MM.1S (cell line): ENCODE measurements at places on chromosomes 16 and 17.

- peaks cover 39% of the 10 kb centered on the region for H3K4me1 ChIP-seq
- no peaks in the 10 kb centered on the region for H3K27me3 ChIP-seq
- peak overlapping the region; percentile 98 for H3K27ac ChIP-seq
- peak overlapping the region; percentile 38 for H3K4me3 ChIP-seq
Observed at GRCh38 chr17:42579794-42580551, 2.4 kb upstream of the PSMC3IP start.

DNA sequence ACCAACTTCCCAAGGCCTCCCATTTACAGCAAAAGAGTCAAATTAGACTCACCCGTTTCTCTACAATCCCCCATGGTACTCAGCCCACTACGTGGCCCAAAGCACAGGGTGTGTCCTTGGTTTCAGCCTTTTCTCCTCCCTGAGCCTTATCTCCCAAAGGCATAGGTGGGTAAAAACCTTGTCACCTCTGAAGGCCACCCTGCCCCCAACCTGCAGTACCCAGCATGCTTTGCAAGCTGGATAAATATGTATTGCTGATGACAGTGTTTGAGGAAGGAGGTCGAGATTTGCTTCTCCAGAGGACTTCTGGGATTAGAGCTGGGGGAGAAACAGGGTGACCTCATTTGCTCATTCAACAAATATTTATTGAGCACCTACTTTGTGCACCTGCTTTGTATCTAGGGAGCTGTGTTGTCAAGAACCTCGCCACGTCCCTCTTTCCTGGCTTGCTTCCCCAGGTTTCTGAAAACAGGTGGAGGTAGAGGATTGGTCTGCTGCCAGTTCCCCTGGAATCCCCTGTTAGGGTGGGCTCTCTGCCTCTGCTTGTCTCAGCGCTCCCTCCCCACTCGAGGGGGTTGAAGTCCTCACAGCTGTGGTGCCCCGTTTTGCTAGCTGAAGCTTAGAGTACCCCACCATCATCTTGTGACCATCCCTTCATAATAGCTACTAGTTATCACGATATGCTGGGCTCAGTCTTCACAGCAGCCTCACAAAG is 3.0 kb downstream of the LASP1 start:
- H3K4me1 ChIP-seq: peaks cover 21% of the 10 kb centered on the region
- DNase-seq: no peak
- no peaks in the 10 kb centered on the region for H3K27me3 ChIP-seq
- no peak overlapping the region for H3K27ac ChIP-seq
- H3K4me3 ChIP-seq: no peak overlapping the region

DNA sequence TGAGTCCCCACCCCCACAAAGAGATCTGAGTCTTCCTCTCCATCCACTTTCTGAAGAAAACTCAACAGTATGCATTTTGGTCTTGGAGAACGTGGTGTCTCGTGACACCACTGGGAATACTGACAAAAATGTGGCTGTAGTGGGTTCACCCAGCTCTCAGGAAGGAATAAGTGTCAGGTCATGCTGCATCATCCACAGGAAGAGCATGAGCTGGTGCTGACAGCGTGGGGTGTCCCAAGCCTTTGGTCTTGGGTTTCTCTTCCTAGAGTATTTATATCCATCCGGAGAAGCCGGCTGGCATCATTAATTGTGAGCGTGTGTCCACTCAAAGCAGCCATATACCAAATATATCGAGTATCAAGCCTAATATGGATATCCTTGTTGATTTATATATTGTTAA is 55.9 kb downstream of the C17orf67 start:
- no peaks in the 10 kb centered on the region for H3K36me3 ChIP-seq
- no peak for DNase-seq
- no peaks in the 10 kb centered on the region for H3K27me3 ChIP-seq
- H3K4me1 ChIP-seq: peaks cover 31% of the 10 kb centered on the region
- no peak overlapping the region for H3K4me3 ChIP-seq

- H3K36me3 ChIP-seq: no peaks in the 10 kb centered on the region
- no peaks in the 10 kb centered on the region for H3K27me3 ChIP-seq
- no peak for DNase-seq
- no peaks in the 10 kb centered on the region for H3K4me1 ChIP-seq
- no peak overlapping the region for H3K4me3 ChIP-seq
Observed at GRCh38 chr17:29196769-29197515, 16.7 kb upstream of the MYO18A start.

GRCh38 chr16:48913384-48913783 is 303.4 kb upstream of the N4BP1 start:
- no peaks in the 10 kb centered on the region for H3K36me3 ChIP-seq
- no peaks in the 10 kb centered on the region for H3K27me3 ChIP-seq
- DNase-seq: no peak
- no peak overlapping the region for H3K4me3 ChIP-seq
- no peaks in the 10 kb centered on the region for H3K4me1 ChIP-seq

GRCh38 chr17:7441266-7441665 is 2.0 kb downstream of the FGF11 start:
- peaks cover 8% of the 10 kb centered on the region for H3K4me1 ChIP-seq
- no peaks in the 10 kb centered on the region for H3K36me3 ChIP-seq
- H3K4me3 ChIP-seq: no peak overlapping the region
- H3K27me3 ChIP-seq: peaks cover 79% of the 10 kb centered on the region
- no peak for DNase-seq

DNA sequence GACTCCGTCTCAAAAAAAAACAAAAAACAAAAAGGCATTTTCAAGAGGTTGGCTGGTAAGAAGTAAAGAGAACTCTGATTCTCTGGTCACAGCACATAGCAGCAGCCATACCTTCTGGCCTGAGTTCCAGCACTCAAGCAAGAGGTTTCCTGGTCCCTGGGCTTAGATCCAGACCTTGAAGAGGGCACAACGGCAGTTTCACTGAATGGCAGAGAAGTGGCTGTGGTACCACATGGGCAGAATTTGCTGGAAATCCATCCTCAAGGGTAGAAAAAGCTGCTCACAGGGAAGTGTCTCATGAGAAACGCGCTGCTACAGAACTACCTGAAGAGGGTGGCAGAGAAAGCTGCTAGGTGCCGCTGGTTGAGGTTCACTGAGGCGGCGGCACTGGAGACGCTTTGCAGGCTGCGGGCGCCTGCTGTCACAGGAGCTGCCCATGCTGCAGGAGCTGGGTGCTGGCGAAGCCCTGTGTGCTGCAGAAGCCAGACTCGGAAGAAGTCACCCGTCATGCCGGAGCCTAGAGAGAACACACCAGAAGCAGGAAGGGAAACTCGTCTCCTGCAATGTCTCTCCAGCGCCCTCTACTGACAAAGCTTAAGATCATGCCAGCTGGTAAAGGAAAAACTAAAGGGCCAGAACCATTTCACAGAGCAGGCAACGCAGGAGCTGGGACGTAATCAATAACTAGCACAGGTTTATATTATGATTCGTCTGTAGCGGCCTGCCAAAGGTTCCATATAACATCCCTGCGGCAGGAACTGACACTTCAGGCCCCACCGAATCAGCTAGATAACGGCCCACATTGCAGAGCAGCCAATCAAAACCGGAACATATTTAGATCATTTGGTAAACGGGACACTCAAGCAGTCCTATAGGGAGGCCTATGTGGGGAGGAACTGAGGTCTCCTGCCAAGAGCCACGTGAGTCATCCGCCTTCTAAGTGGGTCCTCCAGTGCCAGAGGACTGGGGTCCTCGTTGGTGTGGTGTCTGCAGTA is 5.4 kb upstream of the ZNF213 start:
- peak; percentile 87 for DNase-seq
- H3K27ac ChIP-seq: peak overlapping the region; percentile 20; the same call in 1 of the 2 replicates
- H3K27me3 ChIP-seq: no peaks in the 10 kb centered on the region
- peaks cover 2% of the 10 kb centered on the region for H3K4me1 ChIP-seq

DNA sequence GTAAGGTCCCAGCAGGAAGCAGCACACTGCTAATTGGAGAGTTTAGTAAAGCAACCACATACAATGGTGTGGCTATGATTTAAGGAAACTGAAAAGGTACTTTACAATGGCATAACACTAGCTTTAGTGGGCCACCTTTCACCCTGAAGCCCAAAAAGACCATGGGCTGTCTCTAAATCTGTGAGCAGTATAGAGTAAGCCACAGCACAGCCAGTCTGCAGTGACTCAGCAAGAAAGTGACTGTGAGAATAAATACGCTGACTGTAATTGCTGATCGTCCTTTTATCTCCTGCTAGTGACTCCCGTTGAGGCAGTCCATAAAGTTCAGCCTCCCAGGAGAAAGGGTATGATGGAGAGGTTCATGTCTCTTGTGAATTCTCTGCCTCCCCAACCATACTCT is 679.8 kb upstream of the KIF2B start:
- 0 out of 2 replicates have a peak overlapping the region, but pooled peaks have one; percentile 11 for H3K4me3 ChIP-seq
- H3K4me1 ChIP-seq: peaks cover 17% of the 10 kb centered on the region
- DNase-seq: peak; percentile 49
- no peak overlapping the region for H3K27ac ChIP-seq

DNA sequence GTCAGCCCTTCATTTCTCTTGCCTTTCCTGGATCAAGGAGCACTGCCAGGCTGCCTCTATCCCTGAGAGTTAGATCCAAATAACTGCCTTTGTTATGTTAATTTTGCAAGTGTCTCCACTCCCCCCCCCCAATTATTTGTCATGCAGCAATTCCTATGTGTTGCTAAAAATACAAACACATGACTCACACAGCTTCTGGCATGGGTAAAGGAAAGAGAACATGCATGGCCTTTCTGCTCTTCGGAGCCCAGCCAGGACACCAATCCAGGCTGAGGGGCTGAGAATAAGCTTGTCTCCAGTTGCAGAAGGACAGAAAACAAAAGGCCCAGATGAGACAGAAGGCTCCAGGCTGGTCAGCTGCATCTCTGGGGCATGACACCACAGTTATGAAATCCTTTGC is 148.0 kb upstream of the TNRC6C start:
- no peak overlapping the region for H3K27ac ChIP-seq
- H3K36me3 ChIP-seq: no peaks in the 10 kb centered on the region
- H3K4me3 ChIP-seq: no peak overlapping the region
- peaks cover 47% of the 10 kb centered on the region for H3K27me3 ChIP-seq
- no peak for DNase-seq
- no peaks in the 10 kb centered on the region for H3K4me1 ChIP-seq

- H3K27me3 ChIP-seq: peaks cover 21% of the 10 kb centered on the region
- H3K4me3 ChIP-seq: peak overlapping the region; percentile 74
- H3K27ac ChIP-seq: peak overlapping the region; percentile 50; the same call in 1 of the 2 replicates
Observed at GRCh38 chr17:67993998-67994361, 2.3 kb downstream of the C17orf58 start.

- H3K4me1 ChIP-seq: no peaks in the 10 kb centered on the region
- H3K27me3 ChIP-seq: peaks cover 83% of the 10 kb centered on the region
- H3K4me3 ChIP-seq: peak within 1 kb of the TSS; percentile 41
- DNase-seq: no peak
- H3K36me3 ChIP-seq: no peaks in the 10 kb centered on the region
Observed at GRCh38 chr17:45784293-45784740, at the start of gene CRHR1. CRHR1 (plus strand) TSS chr17:45784320; CDS start chr17:45784545, 225 bp downstream.

DNA sequence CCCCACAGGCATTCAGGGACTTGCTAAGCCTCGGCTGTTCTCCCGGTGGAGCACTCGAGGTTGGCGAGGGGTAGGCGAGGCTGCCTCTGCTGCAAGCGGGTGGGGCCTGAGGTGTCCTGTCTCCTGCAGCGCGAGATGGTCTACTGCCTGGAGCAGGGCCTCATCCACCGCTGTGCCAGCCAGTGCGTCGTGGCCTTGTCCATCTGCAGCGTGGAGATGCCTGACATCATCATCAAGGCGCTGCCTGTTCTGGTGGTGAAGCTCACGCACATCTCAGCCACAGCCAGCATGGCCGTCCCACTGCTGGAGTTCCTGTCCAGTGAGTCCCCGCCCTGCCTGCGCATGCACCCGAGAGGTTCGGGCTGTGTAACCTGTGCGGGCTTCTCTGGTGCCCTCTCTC is 26.3 kb downstream of the TSC2 start:
- H3K27me3 ChIP-seq: no peaks in the 10 kb centered on the region
- H3K27ac ChIP-seq: no peak overlapping the region
- no peak overlapping the region for H3K4me3 ChIP-seq
- H3K36me3 ChIP-seq: no peaks in the 10 kb centered on the region
- no peaks in the 10 kb centered on the region for H3K4me1 ChIP-seq
